ENCODE measurements at places on chromosomes 11 and 22.

DNA sequence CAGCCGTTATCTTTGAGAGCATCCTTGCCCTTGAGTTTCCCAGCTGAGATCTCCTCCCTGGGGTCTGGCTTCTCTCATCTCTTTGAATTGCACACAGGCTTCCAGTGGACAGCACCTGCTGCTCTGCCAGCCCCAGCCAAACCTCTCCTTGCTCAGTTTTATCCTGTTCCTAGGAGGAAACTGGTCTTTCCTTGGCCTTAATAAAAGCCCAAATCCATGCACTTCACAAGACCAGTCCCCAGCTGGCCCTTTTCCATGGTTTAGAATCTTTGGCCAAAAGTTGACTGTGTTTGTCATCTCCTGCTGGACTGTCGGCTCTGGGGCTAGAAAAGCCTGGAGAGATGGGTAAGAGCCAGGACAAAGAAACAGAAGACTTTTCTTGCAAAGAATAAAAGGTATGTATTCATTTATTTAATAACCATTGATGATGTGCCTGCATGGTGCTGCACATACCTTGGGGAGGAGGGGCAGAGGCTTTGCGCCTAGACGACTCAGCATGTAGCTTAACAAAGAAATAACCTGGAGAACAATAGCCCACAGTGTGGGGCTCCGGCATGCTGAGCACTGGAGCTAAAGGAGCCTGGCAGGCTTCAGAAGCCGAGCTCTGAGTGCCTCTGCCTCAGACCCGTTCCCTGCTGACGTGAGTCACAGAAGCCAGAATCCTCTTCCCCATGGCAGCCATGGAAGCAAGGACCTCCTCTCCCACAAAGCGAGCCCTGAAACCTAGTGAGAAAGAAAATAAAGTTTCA lies 319.3 kb upstream of the B3GAT1 start:
- no peak for DNase-seq

DNA sequence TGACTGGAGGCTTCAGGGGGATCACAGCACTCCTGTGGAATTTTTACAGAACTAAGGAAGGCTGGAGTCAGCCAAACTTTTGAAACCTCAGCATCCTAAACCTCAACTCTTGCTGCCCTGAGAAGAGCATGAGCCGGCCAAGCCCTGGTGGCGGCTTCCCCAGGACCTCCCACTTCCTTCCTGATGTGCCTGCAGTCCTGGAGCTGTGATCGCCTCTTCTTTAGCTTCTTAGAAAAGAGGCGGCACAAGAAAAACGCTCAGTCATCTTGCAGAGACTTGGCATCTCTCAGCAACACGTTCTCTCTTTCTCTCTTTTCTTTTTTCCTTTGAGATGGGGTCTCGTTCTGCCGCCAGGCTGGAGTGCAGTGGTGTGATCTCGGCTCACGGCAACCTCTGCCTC lies 40.4 kb upstream of the AMPD3 start:
- no peak for DNase-seq

- no peak for DNase-seq
These were observed 11.7 kb downstream of the SLC35C1 start for GRCh38 chr11:45816614-45817013.

GRCh38 chr11:113773092-113773415 lies 438 bp downstream of the ZW10 start:
- peak; percentile 75 for DNase-seq

DNA sequence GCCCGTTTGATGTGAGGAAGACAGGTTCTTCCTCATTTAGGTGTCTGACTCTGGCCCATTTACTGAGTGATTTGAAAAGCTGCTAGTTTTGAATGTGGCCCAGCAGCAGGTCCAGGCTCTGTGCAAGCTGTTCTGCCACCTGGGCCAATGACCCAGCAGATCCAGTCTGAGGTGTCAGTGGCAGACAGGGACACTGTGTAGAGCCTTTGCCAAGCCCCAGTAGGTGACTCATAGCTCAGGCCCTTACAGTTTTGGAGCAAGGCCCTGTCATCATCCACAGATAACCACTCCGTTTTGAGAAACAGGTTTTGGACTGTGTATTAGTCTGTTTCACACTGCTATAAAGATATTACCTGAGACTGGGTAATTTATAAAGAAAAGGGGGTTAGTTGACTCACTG lies 23.9 kb downstream of the TSPAN32 start:
- DNase-seq, result no peak

DNA sequence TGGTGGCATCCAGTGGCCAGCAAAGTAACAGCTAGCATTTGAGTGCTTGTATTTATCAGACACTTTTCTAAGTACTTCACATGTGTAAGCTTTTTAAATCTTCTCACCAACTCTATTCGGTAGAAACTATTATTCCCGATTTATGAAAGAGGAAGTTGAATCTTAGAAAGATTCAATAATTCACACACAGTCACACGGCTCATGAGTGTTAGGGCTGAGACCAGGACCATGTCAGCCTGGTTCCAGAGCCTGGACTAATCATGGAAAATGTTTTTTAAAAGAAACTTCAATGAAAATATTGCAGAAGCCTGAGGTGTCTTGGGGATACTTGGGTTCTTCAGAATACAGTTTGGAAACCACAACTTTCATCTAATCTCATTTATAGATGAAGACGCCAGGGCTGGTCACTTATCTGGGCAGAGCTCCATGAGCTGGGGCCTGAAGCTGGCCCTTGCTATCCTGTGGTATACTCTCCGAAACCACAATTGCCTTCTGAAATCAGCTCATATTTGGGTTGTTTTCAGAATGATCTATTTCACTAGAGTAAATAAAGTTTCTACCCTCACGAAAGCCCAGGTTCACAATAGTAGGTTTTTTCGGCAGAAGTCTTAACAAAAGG lies 4.3 kb upstream of the CRTAM start:
- no peak for DNase-seq
